ENCODE measurements at places on chromosomes 4 and X. TPM values are rescaled to one million over a fixed set of nuclear protein-coding genes. Genes with fewer than 3 reads are reported as not detected.

The VCX3A gene
- not detected for total RNA-seq

DNA sequence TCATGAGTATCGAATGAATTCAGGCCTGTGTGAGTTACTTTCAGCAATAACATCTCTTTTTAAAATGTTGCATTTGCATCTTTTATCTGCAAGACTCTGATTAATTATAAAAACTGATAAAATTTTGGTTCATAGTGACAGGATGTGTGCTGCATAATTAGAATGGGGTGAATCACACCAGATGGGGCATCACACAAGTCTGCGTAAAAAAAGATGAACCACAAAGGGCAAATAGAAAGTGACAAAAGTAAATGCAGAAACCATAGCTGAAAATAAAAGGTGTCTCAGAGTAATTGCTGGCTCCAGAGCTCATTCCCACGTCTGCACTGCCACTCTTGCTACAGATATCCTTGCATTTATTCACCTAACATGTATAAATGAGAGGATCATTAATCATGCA, 131.1 kb downstream of the HS3ST1 start:
- no peak for DNase-seq

- DNase-seq, result no peak
Measured at GRCh38 chr4:11158971-11159370, 269.7 kb downstream of the HS3ST1 start.

DNA sequence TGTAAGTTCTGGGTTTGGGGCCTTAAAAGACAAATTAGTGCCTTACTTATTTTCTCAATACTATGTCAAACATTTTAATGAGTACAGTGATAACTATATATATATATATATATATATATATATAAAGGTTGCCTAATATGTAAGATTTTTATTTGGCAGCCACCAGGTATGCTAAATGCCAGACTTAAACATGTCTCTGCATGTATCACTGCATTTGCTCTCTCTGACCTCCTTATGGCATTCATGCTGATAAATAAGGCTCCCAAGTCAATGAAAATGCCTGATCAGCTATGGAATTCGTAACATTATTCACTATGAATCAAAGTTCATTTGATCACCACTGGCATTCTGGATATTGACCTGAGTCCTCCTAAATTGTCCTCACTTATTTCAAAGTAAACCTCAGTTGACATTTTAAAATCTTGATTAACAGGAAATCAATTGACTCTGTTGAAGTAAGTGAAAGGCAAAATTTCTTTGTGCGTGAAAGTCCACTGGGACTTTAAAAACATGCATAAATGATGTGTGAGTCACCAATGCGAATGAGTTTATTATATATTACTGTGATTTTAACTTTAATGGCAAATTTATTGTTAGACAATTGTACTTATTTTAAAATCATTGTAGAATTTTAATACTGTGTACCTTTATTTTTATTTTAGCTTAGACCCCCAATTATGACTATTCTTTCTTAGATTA, 29.2 kb upstream of the AREG start:
- no peak for DNase-seq

GRCh38 chr4:111266937-111267336, 644.1 kb upstream of the PITX2 start:
- no peak for DNase-seq

The AREG gene
- total RNA-seq, result 41.0 TPM

The FAM9B gene
- not detected for total RNA-seq

The AMMECR1 gene
- total RNA-seq, result 4.5 TPM

All from mesenteric fat pad (tissue), 1 donor.